ENCODE measurements at places on chromosomes 2 and 18. TPM values are rescaled to one million over a fixed set of nuclear protein-coding genes. Genes with fewer than 3 reads are reported as not detected.

Gene KCNJ13
- 1.8 TPM for total RNA-seq

Gene CRYGD
- total RNA-seq = not detected

Gene C1QL2
- total RNA-seq = not detected

Gene CYP20A1
- 27.0 TPM for total RNA-seq

Gene TRABD2A
- total RNA-seq = 1.1 TPM

Gene WDR43
- total RNA-seq = 39.8 TPM

Gene UGT1A10
- not detected for total RNA-seq

Gene SPHKAP
- total RNA-seq = 6.2 TPM

Gene OR6B2
- not detected for total RNA-seq
